Stomach (tissue), 19 donors: ENCODE measurements at places on chromosomes 3 and 15. TPM values are rescaled to one million over a fixed set of nuclear protein-coding genes. Genes with fewer than 3 reads are reported as not detected.

The C3orf38 gene
- polyA plus RNA-seq: 5.0 TPM

The ZPLD1 gene
- not detected for polyA plus RNA-seq

The CCDC9B gene
- 2.9 TPM for polyA plus RNA-seq

The SLCO3A1 gene
- 2.4 TPM for polyA plus RNA-seq

The PLSCR4 gene
- polyA plus RNA-seq: 7.3 TPM

The SH3GL3 gene
- polyA plus RNA-seq: 1.2 TPM

The CTXN2 gene
- 0.05 TPM for polyA plus RNA-seq

The PLA2G4D gene
- 3.2 TPM for polyA plus RNA-seq

The TASOR gene
- polyA plus RNA-seq: 16.2 TPM

The ATP13A5 gene
- polyA plus RNA-seq: not detected

The MYL3 gene
- polyA plus RNA-seq: 6.8 TPM

The RASGRP1 gene
- 0.62 TPM for polyA plus RNA-seq

The GOLGA6L4 gene
- 1.8 TPM for polyA plus RNA-seq

The IGF2BP2 gene
- polyA plus RNA-seq: 7.8 TPM

The KBTBD13 gene
- not detected for polyA plus RNA-seq

The C3orf85 gene
- polyA plus RNA-seq: not detected

The POPDC2 gene
- 1.4 TPM for polyA plus RNA-seq

The DPPA2 gene
- polyA plus RNA-seq: not detected

The PDCD7 gene
- 16.6 TPM for polyA plus RNA-seq

The CFAP91 gene
- polyA plus RNA-seq: 1.5 TPM

The BCHE gene
- polyA plus RNA-seq: 0.37 TPM

The MEIS2 gene
- polyA plus RNA-seq: 9.2 TPM

The RSRC1 gene
- polyA plus RNA-seq: 11.9 TPM

The WNT5A gene
- 1.4 TPM for polyA plus RNA-seq

The PLAAT1 gene
- not detected for polyA plus RNA-seq

The PRICKLE2 gene
- polyA plus RNA-seq: 3.8 TPM

The TNFAIP8L3 gene
- 9.3 TPM for polyA plus RNA-seq

The TOP2B gene
- polyA plus RNA-seq: 39.7 TPM

The SLC24A5 gene
- polyA plus RNA-seq: not detected

The PAQR9 gene
- polyA plus RNA-seq: not detected

The PRSS50 gene
- polyA plus RNA-seq: not detected

The APH1B gene
- polyA plus RNA-seq: 0.92 TPM

The UQCC5 gene
- polyA plus RNA-seq: 25.3 TPM

The NEDD4 gene
- polyA plus RNA-seq: 4.9 TPM

The SEC22A gene
- 7.0 TPM for polyA plus RNA-seq

The TOPAZ1 gene
- polyA plus RNA-seq: not detected

The FEZF2 gene
- polyA plus RNA-seq: not detected

The LRRC49 gene
- 5.8 TPM for polyA plus RNA-seq

The RBPMS2 gene
- 17.0 TPM for polyA plus RNA-seq

The SSR3 gene
- polyA plus RNA-seq: 70.1 TPM

The ACTRT3 gene
- polyA plus RNA-seq: 1.6 TPM

The CCR9 gene
- not detected for polyA plus RNA-seq

The B3GNT5 gene
- 5.0 TPM for polyA plus RNA-seq

The COL8A1 gene
- 0.31 TPM for polyA plus RNA-seq

The STXBP5L gene
- 0.15 TPM for polyA plus RNA-seq

The ARL14 gene
- 27.4 TPM for polyA plus RNA-seq

The C3orf80 gene
- 0.31 TPM for polyA plus RNA-seq

The ANKUB1 gene
- polyA plus RNA-seq: not detected

The HRG gene
- not detected for polyA plus RNA-seq

The PIGZ gene
- 5.6 TPM for polyA plus RNA-seq

The DUOX1 gene
- 16.3 TPM for polyA plus RNA-seq

The GOLGA6L9 gene
- 16.1 TPM for polyA plus RNA-seq

The SKOR1 gene
- polyA plus RNA-seq: not detected
